ENCODE measurements at places on chromosomes 5 and 9. TPM values are rescaled to one million over a fixed set of nuclear protein-coding genes. Genes with fewer than 3 reads are reported as not detected.
A peak's percentile ranks its signal among the peaks of the same experiment; 100 is the strongest.

The ARL14EPL gene
- not detected for total RNA-seq

DNA sequence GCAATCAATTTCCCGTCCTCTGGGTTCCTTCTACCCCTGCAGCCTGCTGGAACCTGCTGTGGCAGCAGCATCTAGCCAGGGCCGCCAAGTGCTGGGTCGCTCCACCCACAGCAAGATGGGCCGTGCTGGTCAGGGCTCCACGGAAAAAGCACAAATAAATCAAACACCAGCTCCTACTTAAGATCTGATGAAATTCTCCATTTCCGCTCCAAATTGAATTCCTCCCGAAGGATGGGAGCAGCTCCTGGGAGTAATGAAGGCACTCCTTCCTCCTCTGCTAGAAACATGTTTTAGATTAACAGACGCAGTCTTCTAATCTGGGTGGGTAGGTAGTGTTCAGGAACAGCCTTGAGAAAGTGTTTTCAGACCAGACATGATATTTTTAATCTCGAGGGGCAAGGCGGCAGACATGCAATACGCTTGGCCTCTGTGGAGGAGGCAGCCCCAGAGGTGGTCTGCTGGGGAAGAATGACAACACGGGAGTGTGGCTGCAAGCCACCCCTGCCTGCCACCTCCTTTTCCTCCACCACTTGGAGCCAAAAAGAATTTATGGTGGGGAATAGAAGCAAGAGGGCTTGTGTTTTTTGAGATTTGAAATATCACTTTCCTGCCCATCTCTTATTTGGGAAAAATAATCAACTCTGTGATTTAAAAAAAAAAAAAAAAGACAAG, 194.1 kb downstream of the AOPEP start:
- H3K27me3 ChIP-seq = no peaks in the 10 kb centered on the region
- no peak overlapping the region for H3K4me3 ChIP-seq
- H3K27ac ChIP-seq = no peak overlapping the region
- no peaks in the 10 kb centered on the region for H3K4me1 ChIP-seq
- H3K36me3 ChIP-seq = no peaks in the 10 kb centered on the region

The CCL27 gene
- total RNA-seq = 0.39 TPM

DNA sequence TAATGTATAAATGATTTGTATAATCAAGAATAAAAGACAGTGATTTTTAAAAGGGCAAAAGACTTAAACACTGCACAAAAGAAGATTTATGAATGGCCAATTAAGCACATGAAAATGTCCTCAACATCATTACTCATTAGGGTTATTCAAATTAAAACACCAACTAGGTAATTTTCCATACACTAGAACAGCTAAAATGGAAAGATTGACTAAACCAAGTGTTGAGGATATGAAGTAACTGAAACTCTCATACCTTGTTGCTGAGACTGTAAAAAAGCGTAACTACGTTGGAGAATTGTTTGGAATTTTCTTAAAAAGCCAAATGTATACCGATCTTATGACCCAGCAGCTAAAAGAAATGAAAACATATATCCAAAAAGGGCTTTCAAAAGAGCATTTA, 144.9 kb downstream of the SGCD start:
- H3K4me1 ChIP-seq = no peaks in the 10 kb centered on the region
- H3K36me3 ChIP-seq = no peaks in the 10 kb centered on the region
- H3K4me3 ChIP-seq = no peak overlapping the region

The ABO gene
- not detected for total RNA-seq

DNA sequence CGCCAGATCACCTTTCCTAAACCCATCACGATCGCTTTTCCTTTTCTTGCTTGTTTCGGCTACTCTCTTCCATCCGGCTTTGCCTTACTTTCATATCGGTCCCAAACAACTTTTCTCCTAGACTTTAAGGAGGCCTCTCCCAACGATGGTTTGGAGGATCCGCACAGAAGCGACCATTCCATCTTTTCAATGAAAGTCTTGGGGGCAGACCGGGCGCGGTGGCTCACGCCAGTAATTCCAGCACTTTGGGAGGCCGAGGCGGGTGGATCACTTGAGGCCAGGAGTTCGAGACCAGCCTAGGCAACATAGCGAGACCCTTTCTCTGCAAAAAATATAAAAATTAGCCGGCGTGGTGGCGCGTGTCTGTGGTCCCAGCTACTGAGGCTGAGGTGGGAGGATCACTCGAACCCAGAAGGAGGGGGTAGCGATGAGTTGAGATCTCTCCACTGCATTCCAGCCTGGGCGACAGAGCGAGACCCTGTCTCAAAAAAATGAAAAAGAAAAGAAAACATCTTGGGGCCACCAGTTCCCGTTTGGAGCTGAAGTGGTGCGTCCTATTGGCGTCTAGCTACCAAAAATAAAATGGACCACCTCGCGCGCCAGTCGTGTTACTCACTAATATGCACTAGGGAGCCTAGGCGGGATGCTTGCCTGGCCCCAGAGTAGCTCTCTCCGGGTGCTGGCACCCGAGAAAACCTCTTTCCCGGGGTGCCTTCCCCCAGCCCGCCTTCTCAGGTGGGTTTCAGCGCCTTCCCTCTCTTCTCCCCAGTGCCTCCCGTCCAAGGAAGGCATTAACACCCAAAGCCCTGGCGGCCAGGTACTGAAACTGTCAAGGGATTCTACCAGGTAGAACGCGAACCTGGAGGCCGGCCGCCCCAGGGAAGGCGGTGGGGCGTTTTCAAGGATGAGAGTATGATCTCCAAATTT, 800 bp upstream of the AP3B1 start:
- H3K4me3 ChIP-seq = peak overlapping the region; percentile 100
- H3K27me3 ChIP-seq = no peaks in the 10 kb centered on the region
- DNase-seq = peak; percentile 49
- peaks cover 23% of the 10 kb centered on the region for H3K4me1 ChIP-seq

GRCh38 chr9:72211047-72211446, 61.8 kb downstream of the GDA start:
- H3K27ac ChIP-seq = no peak overlapping the region
- no peak for DNase-seq
- no peaks in the 10 kb centered on the region for H3K36me3 ChIP-seq
- H3K4me3 ChIP-seq = no peak overlapping the region
- H3K4me1 ChIP-seq = no peaks in the 10 kb centered on the region

The GPRIN1 gene
- 2.7 TPM for total RNA-seq

DNA sequence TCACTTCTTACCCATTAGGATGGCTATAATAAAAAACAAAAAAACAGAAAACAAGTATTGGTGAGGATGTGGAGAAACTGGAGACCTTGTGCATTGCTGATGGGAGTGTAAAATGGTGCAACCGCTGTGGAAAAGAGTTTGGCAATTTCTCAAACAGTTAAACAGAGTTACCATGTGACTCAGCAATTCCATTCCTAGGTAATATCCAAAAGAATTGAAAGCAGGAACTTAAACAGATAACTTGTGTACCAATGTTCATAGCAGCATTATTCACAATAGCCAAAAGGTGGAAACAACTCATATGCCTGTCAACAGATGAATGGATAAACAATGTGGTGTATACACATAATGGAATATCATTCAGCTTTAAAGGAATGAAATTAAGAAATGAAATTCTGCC, 28.9 kb downstream of the DCP2 start:
- H3K4me3 ChIP-seq = no peak overlapping the region
- H3K4me1 ChIP-seq = no peaks in the 10 kb centered on the region
- no peaks in the 10 kb centered on the region for H3K27me3 ChIP-seq

DNA sequence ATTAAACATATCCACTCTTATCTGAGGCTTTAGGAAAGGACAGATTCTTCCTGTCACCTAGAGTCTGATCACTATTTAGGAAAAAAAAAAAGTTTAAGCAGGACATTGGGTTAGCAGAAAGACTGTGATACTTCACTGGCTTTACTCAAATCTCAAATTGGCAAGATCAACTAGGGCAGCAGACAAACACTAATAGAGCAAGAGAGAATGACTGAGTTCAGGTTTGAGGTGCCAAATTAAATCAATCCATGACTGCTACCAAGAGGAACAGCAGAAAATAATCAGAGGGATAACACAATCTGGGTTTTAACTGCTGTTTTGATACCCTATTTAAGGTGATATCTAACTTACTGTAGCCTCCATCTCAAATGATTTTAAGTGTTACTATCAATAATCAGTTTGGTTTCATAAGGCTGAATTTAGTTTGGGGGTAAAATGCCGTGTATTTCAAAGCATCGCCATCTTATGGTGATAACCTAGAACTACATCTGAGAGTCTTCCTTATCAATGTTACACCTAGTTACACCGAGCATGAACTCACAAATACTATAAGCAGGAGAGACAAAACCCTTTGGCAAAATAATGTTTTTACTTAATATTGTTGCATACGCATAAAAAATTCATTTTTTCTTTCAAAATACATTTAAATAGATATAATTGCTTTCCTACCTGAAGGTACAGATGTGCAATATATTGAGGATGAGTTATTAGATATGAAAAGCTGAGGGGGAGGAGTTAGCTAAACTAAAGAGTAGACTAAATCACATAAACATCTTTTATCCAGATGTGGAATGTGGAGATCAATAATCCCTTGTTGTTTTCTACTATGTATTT, 286.4 kb upstream of the CDH12 start:
- H3K36me3 ChIP-seq = no peaks in the 10 kb centered on the region
- DNase-seq = no peak
- H3K27ac ChIP-seq = no peak overlapping the region
- no peak overlapping the region for H3K4me3 ChIP-seq

GRCh38 chr9:68577774-68578591, 37.3 kb upstream of the TMEM252 start:
- no peaks in the 10 kb centered on the region for H3K4me1 ChIP-seq
- no peaks in the 10 kb centered on the region for H3K36me3 ChIP-seq
- no peak overlapping the region for H3K4me3 ChIP-seq
- no peak overlapping the region for H3K27ac ChIP-seq
- DNase-seq = no peak
- H3K27me3 ChIP-seq = no peaks in the 10 kb centered on the region

- H3K36me3 ChIP-seq = no peaks in the 10 kb centered on the region
- H3K27ac ChIP-seq = no peak overlapping the region
- peaks cover 98% of the 10 kb centered on the region for H3K4me1 ChIP-seq
- DNase-seq = peak; percentile 54
- no peaks in the 10 kb centered on the region for H3K27me3 ChIP-seq
These were observed 70.2 kb downstream of the SEMA4D start for GRCh38 chr9:89427621-89428221.

The CKS2 gene
- 252 TPM for total RNA-seq

- H3K36me3 ChIP-seq = no peaks in the 10 kb centered on the region
- no peak overlapping the region for H3K4me3 ChIP-seq
- H3K27ac ChIP-seq = no peak overlapping the region
- peaks cover 3% of the 10 kb centered on the region for H3K27me3 ChIP-seq
These were observed 21.4 kb upstream of the FLT4 start for GRCh38 chr5:180670586-180671359.

The DMRT3 gene
- not detected for total RNA-seq
